ENCODE measurements at places on chromosomes 5 and 9.

GRCh38 chr9:114386886-114387679, 699 bp downstream of the AKNA start:
- DNase-seq = no peak

GRCh38 chr9:101485924-101486692, 47.5 kb upstream of the RNF20 start:
- DNase-seq = no peak

DNA sequence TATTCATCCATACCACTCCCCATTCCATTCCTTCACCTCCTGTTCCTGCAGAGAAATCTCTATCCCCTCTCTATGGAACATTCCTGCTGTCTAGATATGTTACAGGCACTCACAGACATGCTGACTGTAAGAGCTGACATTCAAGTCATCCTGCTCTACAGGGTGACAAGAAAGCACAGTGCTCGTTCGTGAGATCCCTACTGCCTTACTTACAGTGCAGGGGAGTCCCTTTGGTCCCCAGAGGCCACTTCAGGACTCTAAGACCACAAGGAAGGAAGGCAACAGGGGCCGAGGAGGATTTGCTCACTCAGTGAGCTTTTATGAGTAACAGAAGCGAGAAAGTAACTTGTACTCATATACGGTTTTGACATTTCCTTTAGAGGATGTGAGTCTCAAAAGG, 110.5 kb downstream of the GAS1 start:
- DNase-seq = no peak

DNA sequence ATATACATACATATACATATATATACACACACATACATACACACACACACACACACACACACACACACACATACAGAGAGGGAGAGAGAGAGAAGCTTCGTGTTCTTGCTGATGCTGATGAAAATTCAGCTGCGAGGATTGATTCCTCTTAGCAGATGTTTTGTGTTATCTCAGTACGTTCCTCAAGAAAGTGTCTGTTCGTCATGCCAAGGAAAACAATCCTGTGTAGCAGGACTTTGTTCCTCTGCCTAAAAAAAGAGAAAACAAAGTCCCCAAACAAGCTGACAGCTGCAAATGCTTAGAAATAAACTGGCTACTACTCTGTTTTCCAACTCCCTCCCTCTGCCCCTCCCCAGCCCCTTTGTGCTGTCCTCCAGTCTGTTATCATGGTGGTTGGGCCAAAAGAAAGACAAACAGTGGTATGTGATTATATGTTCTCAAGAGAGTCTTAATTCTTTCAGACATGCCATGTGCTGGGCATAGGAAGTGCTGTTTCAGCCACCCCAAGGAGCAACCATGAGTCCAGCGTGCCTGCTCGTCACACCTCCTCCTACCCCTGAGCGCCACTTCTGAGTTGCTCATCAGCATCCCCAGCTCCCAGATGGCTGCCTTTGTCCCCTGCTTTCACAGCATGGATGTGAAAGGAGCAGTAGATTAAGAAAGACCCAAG, 71.5 kb upstream of the EQTN start:
- no peak for DNase-seq

DNA sequence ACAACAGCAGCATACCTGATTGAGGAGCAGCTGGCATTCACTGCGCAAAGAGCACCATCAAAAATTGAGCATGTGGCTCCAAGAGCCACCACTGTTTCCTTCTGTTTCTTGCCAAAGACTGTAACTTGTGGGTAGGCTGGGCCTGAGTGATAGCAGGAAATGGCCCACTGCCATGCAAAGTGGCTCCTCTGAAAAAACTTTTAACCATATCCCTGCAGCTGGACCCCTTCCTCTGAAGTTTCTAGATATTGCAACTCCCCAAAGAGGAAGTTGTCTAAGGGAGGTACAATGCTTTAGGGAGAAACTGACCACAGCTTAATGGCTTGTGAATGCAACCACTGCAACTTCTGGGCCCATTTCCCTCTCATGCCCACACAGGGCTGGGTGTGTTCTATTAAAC, 355.4 kb upstream of the PDE4D start:
- DNase-seq = no peak

DNA sequence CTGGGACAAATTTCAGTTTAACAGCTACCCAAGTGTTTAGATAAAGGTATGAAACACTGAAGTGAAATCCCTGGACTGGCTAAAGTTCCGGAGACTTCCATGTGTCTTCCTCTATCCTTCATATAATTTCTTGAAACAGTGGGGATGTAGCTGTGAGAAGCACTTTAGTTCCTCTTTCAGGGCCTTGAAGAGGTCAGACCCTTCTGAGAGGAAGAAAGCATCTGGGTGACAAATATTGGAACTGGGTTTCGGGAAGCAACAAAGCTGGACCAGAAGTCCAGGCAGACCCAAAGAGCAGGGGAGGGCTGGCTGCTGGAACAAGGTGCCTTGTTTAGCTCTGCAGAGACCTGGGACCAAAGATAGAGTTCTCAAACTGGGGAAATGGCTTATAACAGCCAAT, 75.4 kb upstream of the ZFAND5 start:
- DNase-seq = no peak

DNA sequence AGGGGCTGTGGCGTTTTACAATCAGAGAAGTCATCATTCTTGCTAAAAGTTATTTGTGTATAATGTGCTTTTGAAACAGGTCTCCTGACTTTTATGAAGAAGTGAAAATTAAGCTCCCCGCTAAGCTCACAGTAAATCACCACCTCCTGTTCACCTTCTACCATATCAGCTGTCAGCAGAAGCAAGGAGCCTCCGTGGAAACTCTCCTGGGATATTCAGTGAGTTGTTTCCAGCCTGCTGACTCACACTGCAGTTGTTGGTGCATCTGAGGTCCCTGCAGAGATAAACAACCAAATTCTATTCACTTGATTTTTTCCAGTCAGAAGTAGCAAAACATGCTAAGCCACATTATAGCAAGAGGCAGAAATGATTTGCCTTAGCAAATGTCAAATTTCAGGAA, 156.7 kb downstream of the DOCK8 start:
- DNase-seq = no peak

GRCh38 chr9:38035873-38036272, 33.2 kb downstream of the SHB start:
- no peak for DNase-seq

GRCh38 chr5:31886206-31886605, 247.3 kb downstream of the PDZD2 start:
- no peak for DNase-seq

GRCh38 chr9:13555989-13556500, 276.6 kb upstream of the MPDZ start:
- no peak for DNase-seq

DNA sequence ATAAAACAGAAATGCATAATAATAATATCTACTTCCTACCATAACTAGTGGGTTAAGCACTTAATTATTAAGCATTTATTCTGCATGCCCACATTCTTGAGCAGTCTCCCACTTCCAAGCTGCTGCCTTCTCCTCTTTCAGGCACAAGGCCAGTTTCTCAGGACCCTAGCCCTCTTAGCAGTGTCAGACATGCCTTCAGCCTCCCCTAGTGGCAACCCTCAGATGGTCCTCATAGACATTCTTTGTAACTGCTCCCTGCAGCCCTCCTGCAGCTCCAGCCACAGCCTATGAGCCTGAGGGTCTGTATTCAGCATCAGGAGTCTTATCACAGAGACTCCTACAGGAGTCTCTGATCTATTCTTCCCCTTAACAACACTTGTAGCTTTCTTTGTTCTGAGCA, 3.9 kb downstream of the IL9 start:
- DNase-seq = no peak

DNA sequence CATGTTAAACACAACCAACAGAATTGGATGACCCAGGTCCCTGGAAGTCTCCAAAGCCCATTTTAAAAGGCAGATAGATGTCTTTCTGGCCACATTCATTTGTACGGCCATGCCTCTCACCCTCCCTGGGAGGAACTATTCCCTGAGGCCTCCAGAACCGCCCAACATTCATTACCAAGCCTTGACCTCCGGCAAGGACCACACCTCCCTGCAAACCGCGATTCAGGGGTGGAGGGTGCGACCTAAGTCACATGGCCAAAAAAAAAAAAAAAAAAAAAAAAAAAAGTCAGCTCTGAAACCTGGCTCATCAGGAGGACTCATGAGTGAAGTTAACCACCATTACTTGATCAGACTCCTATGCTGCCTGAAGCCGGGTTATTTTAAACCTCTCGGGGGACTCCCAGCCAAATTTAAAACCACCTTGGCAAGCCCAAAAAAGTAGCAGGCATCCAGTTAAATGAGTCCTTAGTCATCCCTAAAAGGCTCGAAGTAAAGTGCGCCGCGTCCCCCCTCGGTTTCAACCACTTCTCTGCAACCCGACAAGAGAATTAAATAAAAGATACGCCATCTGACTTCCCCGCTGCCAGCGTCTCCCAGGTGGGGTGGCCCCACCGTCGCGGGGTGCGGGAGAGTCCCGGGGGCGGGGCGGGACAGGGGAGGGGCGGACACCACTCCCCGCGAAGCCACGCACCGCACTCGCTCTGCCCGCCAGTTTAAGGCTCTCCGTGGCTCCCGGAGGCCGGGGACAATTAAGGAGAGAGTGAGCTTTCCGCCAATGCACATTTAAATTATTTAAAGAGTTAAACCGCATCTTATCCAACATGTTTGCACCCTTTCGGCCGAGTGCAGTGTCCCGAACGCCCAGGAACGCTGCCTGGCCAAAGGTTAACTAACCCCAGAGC, 2.3 kb downstream of the KLF9 start:
- no peak for DNase-seq

DNA sequence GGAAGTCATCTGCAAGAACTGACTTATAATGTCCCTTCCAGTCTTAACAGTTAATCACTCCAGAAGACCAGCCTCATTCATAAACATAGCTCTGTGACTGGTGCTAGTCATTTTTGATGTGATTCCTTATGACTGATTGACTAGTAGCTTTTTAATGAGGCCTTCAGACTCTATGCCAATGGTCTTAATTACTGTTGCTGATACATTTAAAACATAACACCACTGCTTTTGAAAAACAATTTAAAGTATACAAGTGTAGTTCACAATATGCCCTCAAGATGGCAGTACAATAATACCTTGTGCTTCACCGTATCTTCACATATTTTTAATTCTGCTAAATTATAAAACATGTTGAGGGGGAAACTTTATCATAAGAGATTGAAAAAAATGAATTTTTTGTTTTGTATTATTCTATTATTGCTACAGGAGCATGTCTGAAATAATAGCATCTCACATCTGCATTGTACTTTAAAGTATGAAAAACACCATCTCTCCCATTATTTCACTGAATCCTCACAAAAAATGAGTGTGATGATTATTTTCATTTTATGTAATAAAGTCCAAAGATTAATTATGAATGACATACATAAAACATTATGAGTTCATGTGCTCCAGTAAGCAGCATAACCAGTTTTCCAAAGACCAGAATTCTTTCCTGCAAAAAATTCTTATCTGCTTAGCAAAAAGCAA, 55.2 kb upstream of the SHISAL2B start:
- DNase-seq = no peak

DNA sequence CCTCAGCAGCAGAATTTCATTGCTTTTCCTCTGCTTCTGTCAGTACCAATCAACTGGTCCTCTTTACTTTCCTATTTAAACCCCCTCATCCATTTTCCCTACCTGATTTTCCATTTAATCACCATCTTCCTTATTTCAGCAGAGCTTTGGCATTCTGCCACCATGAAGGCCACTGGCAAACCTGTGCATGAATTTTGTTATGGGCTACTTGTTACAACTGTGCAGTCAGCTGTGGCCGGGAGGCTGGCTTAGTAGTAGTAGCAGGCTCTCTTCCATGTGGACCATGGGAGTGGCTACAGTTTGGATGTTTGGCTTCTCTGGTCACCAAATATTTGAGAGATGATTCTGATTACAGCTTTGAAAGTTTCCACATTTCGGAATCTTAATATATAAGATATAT, 976.6 kb upstream of the SEMA6A start:
- no peak for DNase-seq

DNA sequence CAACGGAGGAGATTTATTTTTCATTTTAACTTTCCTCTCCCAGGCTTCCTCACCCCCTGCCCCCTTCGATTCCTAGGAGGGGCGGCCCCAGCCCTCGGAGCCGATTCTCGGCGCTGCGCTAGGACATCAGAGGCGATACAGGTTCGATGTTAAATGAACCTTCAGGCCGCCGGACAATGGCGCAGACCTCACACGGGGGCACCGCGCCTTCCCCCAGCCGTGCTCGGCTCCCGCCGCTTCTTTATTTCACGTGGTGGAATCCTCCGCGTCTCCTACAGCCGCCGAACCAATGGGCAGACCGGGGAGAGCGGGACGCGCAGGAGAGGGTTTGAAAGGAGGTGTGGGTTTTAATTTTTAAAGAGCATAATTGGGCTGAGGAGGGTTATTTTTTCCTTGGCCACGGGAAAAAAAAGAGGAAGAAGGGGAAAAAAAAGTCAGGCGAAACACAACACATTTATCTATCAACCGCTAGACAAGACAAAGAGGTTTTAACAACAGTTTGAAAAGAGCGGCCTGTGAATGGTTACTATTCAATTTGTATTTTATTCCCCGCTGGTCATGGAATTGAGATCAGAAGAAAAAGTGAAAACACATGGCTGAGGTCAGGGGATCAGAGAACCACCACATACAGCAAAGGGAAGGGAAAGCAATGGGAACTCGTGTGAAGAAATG, 126.8 kb downstream of the TMEM174 start:
- no peak for DNase-seq

DNA sequence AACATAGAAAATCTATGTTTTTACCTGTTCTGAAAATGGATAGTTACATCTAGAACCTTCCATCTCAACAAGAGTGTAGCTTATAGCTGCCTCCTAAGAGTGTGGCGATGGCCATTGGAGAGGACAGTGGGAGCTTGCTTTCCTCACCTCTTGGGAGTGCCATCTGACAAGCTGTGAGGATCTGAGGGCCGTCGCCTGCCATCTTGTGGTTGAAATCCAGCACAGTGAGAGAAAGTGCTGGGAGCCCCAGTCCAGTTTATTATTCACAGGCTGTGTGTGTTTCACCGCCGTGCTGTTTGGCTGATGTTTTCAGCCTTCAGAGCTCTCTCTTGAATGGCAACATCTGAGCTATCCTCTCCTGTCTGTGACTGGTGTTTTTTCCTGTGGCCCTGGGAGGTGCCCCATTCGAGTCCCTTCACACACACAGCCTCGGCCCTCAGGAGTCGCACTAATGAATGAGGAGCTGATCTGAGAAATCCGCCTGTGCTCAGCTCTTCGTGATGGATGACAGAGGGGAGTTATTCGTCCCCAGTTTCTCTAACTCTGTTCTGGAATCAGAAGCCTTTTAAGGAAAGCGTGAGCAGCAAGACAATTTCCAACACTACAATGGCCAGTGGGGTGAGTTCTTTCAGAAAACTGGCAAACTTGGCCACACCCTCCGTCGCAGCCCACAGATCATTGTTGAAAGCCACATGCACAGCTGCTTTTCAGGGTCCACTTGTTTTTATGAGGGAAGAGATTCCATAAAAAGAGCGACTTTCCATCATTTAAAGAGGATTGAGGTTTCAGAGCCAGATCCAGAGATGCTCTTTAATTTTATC, 170.3 kb downstream of the PDZD2 start:
- no peak for DNase-seq

All from NCI-H187 treated with DMSO at 0.1 percent for 48 hours (cell line).